ENCODE measurements at places on chromosomes 5 and 9. TPM values are rescaled to one million over a fixed set of nuclear protein-coding genes. Genes with fewer than 3 reads are reported as not detected.

STPG3 gene
- not detected for total RNA-seq

RELL2 gene
- total RNA-seq, result 36.9 TPM

CDKN2AIPNL gene
- 31.3 TPM for total RNA-seq

PCDHGA4 gene
- total RNA-seq, result 0.10 TPM

ENTREP1 gene
- total RNA-seq, result not detected

PANK3 gene
- total RNA-seq, result 57.4 TPM

PCDH12 gene
- total RNA-seq, result 0.26 TPM

ADGRV1 gene
- total RNA-seq, result not detected

LHX6 gene
- not detected for total RNA-seq

PCDHB13 gene
- not detected for total RNA-seq

TRIM23 gene
- total RNA-seq, result 7.0 TPM

IL17B gene
- total RNA-seq, result not detected

LCN15 gene
- not detected for total RNA-seq

FOXD4L6 gene
- total RNA-seq, result not detected

GPX8 gene
- not detected for total RNA-seq

FLT4 gene
- 1.6 TPM for total RNA-seq

PCDHA8 gene
- total RNA-seq, result not detected

LCN1 gene
- not detected for total RNA-seq

AQP7 gene
- total RNA-seq, result not detected

PCDHGB7 gene
- total RNA-seq, result not detected

SOX30 gene
- 0.10 TPM for total RNA-seq

GPRIN1 gene
- 2.5 TPM for total RNA-seq

DMRTA1 gene
- total RNA-seq, result not detected

MYOT gene
- not detected for total RNA-seq
